ENCODE measurements at places on chromosomes 7 and 10.

GRCh38 chr7:6658618-6659345, 21.7 kb downstream of the ZNF316 start:
- DNase-seq: no peak

DNA sequence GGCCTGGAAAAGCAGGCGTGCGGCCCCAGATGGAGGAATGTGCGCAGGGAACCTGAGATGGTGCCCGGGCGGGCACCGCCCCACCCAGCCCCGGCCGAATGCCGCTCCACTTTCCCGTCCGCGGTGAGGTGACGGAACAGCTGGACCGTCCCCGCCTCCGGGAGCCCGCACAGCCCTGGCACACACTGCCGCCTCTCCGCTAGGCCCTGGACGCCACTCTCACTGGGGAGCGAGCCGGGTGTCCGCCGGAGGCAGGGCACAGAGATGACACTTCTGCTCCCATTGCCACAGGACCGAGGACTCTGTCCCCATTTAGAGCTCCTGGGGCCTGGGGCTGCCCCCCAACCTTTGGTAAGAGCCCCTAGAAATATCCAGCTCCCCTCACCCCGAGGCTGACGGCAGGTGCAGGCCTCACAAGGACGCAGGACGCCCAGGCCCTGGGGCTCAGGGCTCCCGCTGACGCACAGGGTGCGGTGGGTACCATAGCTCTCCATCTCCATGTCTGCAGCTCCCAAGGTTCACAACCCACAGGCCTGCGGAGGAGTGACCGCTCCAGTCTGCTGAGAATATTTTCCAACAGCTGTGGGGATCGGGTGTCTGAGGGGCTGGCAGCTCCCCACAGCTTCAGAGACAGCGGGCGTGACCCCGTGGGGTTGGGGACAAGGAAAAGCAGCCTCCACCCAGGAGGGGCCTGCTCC, 52.2 kb upstream of the PDGFA start:
- no peak for DNase-seq

GRCh38 chr7:144941127-144941526, 105.3 kb upstream of the TPK1 start:
- no peak for DNase-seq

DNA sequence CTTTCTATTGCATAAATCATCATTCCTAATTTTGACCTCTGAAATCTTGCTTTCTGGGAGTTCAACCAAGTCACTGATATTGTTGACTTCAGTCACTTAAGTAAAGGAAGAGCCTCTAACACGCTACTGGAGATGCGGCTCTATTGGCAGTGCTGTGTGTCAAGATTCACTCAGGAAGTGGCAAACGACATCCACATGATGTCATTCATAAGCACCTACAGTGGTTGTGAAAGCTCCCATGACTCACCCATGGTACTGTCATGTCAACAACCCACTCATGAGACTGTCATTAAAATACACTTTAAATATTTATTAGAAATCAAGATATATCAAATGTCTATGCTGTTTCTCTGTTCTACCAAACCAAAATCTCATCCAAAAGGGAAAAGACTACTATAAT, 52.5 kb upstream of the LHFPL3 start:
- DNase-seq: no peak

GRCh38 chr10:132575320-132576201, 38.0 kb downstream of the INPP5A start:
- DNase-seq: no peak

- DNase-seq: no peak
These were observed 12.0 kb upstream of the PURB start for GRCh38 chr7:44897309-44897708.

GRCh38 chr7:85498031-85498430, 311.2 kb upstream of the SEMA3D start:
- no peak for DNase-seq

DNA sequence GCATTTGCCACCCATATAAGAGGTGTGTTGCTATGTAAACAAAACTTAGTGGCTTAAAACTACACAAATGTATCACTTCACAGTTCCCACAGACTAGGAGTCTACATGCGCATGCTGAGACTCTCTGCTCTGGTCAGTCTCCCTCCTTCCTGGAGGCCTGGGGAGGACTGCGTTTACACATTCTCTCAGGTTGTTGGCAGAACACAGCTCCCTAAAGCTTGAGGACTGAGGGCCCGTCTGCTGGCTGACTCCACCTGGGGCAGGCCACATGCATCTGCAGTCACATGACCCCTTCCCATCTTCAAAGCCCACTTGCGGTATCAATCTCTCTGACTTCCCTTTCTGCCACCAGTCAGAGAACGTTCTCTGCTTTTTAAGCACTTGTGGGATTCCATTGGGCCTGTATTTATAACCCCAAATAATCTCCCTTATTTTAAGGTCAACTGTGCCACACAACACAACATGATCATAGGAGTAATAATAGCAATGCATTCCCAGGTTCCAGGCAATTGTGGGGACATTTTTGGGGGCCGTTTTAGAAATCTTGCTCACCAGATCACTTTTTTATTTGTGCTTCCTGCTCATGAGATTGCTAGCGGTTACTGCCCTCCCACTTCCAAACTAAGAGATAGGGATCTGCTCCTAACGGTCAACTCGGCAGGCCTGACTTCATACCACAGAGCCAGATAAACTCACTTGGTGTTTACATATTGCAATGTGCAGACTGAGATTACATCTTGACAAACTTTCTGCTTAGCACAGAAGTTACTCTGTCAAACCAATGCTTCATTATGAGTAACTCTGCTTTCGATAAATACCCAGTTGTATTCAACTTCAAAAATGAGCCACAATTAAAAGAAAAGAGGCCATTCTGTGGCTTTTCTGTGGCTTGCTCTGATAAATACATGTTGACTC, 96.3 kb downstream of the ALOX5 start:
- DNase-seq: no peak

DNA sequence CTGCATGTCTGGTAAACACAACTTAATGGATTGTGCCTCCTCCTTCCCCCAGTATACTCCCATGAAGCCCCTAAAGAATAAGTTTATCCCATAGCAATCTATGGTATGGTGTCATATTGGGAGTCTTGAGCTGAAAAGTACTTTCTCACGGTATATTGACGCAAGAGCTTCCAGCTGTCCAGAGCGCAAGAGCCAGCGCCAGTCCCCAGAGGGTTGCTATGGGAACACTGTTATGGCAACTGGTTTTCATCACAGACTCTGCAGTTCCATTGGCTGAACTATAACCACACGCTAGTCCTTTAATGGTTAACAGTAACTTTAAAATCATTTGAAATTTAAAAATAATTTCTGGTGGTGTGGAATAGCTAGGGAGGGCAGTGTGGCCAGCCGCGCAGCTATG, 46.9 kb downstream of the PRPF18 start:
- no peak for DNase-seq

- no peak for DNase-seq
These were observed 47.4 kb downstream of the VPS50 start for GRCh38 chr7:93279541-93279940.

DNA sequence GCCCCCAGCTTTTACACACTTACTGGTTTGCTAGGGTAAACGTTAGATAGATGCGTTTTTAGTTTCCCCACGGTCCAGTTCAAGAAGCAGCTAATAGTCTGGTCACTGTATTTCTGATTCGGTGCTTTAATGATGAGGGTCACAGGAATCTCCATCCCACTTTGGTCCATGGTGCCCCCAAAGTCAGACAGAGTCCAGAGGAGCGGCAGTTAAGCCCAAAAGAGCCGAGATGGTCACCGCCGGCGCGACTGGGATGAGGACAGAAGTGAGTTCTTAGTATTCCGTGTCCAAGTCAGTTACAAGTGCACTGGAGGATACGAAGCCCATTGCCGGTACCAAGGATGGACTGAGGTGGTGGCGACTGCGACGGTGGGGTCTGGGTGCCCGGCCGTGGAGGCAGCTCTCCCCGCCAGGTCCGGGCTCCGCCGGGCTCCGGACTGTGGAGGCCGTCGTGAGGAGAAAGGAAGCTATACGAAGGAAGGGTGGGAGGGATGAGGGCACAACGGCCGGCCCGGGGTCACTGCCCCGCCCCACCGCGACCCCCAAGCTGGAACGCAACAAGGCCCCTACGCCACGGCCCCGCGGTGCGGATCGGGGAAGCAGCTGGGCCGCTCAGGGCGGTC, 663 bp downstream of the HERPUD2 start:
- no peak for DNase-seq

- no peak for DNase-seq
These were observed 686.9 kb upstream of the FOXK1 start for GRCh38 chr7:3995187-3995586.

DNA sequence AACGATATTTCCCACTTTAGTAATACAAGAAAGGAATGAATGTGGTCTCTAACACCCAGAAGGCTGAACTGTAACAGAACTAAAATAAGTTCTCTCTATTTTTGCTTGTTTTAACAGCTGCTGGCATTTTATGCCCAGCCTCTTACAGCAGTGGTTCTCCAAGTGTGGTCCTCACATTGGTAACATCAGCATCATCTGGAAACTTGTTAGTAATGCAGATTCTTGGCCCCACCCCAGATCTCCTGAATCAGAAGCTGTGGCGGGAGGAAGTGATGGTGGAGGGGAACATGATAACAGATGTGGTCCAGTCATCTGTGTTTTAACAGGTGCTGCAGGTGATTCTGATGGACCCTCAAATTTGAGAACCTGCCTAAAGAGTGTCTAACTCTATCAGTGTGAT, 170.1 kb downstream of the TMEM26 start:
- DNase-seq: no peak

GRCh38 chr10:49362596-49363260, 33.2 kb downstream of the DRGX start:
- DNase-seq: no peak

- no peak for DNase-seq
These were observed 2.5 kb downstream of the ZNF273 start for GRCh38 chr7:64905547-64905946.

DNA sequence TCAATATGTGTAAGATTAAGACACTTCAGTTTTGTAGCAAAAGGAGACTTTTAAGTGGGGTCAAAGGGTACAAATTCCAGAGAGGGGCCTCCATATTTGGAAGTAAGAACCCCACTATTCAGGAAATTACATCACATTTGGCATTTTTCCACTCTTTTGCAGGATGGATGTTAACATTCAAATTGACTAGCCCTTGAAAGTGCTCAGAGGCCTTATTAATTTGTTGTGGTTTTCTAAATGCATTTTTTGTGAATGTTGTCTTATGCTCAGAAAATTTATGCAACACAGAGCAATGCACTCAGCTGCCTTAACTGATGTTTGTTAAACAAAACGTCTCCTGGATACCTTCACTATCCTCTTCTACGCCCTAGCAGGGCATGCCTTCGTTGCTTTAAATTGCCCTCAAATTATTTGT, 50.9 kb upstream of the PDLIM1 start:
- no peak for DNase-seq

GRCh38 chr7:81206667-81207360, 288.0 kb upstream of the SEMA3C start:
- no peak for DNase-seq

DNA sequence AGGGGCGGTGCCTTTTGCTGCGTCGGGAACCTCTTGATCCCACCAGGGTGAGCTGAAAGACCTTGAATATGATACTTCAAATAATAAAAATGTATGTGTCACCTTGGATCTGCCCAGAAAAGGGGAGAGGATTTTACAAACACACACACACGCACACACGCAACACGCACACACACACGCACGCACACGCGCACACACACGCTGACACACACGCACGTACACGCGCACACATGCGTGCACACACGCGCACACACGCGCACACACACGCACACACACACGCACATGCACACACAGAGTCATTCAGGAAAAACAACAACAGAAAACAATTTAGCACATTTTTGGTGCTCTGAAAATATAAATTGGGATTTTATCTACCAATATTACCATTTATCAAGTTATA, 379.5 kb downstream of the PAXIP1 start:
- DNase-seq: no peak

DNA sequence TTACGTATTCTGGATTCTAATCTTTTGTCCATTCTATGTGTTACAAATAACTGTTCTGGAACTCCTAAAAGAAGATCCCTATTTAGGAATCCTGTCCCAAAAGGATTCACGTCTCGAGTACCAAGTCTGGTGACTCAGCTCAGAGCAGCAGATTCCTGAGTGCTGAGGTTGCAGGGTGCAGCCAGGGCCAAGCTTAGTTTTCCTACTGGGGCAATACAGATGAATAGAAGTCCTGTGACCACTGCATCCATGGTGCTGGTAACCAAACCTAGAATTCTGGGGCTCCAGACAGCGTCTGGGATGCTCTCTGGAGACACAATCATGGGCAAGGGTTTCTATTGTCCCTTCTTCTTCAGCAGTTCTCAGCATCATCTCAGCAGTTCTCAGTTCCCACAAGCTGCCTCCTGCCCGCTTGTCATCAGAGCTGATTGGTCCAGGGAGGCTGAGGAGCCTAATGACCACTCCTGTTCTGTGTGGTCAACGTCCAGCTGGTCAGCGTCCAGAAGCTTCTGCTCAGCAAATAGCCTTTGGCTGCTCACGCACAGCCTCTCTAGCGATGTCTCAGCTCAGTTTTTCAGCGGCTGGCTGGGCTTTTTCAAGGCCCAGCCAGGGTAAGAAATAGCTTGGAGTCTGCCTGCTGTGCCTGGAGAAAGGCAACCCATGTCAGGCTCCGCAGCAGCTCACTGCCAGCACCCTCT, 50.4 kb upstream of the C7orf33 start:
- DNase-seq: no peak

DNA sequence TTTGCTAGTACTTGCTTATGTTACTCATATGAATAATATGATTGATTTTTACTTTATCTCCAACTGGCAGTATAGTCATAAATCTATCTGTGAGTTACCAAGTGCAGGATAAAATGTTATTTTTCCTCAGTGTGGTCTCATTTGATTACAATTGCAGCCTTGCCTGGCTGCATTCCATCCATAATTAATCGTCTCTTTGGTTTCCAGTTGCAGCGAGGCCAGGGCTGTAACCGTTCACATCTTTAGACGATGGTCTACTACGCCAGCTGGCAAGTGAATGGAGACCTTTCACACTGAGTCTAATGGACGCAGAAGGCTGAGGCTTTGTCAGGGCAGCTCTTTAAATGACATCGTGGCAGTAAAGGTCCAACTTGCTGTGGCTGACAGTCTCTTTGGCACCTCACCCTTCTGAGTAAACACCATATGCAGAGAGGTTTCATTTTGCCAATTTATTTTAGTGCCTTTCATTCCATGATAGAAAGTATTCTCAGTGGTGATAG, 84.0 kb downstream of the ARL4A start:
- DNase-seq: no peak

DNA sequence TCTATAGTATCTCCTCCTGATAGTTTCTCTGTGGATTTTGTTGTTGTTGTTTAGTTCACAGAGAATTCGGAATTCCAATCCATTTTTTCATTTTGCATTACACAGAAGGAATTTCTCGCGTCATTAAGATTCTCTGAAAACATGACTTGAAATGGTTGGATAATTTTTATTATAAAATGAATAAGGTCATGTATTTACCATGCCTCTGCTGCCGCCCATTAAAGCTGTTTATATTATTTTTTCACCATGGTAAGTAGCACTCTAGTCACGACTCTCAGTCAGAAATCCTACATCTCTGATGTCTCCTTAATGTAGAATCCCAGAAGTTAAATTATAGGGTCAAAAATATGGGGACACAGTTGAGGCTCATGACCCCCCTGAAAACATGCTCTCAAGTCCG, 19.1 kb downstream of the SFMBT2 start:
- DNase-seq: no peak

- DNase-seq: no peak
These were observed 1093.6 kb upstream of the GHITM start for GRCh38 chr10:83045731-83046130.

All from stimulated activated CD8-positive, alpha-beta memory T cell treated with anti-CD3 and anti-CD28 coated beads, Interleukin-4, amount 100 ng/mL, for 1 hour (primary cell).